ENCODE measurements at places on chromosomes 4 and X.

GRCh38 chr4:47104986-47105385 is 73.6 kb downstream of the GABRB1 start:
- no peak for DNase-seq

- no peak for DNase-seq
Observed at GRCh38 chr4:120918788-120919187, 3.7 kb downstream of the PRDM5 start.

GRCh38 chr4:986428-986878 is 391 bp upstream of the IDUA start:
- DNase-seq = no peak

DNA sequence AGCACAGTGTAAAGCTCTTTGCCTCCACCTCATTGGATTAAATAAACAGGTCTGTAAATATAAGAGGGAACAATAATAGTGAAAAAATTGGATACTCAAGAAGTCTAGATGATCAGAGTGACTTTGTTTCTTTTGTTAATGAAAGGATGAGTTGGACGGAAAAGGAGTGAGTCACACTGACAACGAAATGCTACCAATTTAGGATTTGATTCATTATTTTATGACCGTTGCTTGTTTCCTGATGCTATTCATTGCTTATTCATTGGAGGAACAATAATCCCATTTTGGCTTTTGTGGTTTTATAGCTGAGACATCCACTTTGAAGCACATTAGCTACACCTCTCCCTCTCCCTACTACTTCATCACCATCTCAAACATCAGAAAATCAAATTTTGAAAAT is 74.4 kb upstream of the DYNLT3 start:
- no peak for DNase-seq

GRCh38 chr4:54516556-54517215 is 141.1 kb upstream of the KIT start:
- no peak for DNase-seq

- no peak for DNase-seq
Observed at GRCh38 chr4:75169020-75169419, 236.1 kb downstream of the PARM1 start.

GRCh38 chr4:88939697-88940096 is 117.3 kb downstream of the FAM13A start:
- DNase-seq = no peak

- no peak for DNase-seq
Observed at GRCh38 chrX:13411496-13412207, 91.8 kb upstream of the ATXN3L start.

DNA sequence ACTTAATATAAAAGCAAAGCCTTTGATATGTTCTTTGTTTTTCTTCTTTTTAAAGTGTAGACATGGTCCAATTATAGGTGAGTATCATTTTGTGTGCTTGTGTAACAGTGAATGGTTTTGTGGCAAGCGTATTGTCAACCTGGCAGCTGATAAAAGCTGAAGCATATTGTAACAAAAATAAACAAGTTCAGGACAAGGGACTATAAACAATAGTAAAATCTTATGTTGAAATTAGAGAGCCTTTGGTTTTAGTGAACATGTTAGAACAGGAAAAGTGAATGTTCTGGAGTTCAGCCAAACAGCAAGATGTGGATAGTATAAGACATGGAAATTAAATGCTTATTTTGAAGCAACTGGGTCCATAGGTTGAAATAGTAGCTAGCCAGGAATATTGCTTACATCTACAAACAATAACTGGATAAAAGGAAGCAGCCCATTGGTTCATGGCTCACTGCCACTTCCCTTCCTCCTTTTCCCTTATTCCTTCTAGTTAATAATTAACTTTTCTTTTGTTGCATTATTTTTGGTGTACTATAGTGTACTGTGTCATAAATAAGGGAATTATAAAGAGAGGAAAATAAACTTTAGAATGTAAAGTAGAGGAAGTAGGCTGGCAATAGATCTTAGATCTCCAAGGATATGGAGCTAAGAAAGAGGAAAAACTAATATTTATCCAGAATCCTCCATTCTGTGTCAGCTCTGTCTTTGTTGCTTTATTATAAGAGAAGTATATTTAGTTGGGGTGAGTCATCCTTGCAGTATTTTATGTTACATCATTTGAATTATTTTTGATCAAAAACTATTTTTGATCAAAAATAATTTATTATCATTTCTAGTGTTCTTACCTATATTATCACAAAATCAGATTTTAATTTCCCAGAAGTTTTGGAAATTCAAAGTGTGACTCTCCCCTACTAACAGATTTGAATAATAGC is 65.6 kb downstream of the MRPL1 start:
- no peak for DNase-seq

DNA sequence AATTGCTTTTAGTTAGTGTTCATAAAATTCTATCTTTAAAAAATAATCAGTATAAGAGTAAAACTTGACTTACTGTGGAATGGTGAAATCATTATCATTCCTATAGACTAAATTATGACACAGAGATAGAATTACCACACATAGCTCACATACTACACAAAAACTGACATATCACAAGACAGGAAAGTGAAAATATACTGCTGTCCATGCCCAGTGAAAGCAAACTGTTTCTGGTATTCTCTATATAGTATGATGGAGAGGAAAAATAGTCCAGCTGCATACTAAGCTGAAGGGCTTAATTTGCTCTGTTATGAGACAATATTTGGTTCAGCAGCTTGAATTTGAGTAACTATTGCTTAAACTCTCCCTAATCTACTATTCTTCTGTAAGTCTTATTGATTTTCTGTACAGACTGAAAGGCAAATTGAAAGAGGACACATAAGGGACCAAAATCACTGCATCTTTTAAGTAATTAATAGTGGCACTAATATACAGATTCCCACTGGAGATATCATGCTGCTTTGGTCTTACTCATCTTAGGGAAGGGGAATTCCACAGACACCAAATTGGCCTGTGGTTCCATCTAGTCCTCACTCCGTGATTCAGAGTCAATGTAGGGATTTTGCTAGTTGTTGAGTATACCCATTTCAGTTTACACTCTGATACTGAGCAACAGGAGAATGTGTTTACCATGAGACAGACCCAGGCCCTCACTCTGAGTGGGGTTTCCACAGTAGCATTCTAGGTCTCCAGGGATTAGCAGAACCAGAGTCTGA is 47.4 kb upstream of the AGA start:
- no peak for DNase-seq

DNA sequence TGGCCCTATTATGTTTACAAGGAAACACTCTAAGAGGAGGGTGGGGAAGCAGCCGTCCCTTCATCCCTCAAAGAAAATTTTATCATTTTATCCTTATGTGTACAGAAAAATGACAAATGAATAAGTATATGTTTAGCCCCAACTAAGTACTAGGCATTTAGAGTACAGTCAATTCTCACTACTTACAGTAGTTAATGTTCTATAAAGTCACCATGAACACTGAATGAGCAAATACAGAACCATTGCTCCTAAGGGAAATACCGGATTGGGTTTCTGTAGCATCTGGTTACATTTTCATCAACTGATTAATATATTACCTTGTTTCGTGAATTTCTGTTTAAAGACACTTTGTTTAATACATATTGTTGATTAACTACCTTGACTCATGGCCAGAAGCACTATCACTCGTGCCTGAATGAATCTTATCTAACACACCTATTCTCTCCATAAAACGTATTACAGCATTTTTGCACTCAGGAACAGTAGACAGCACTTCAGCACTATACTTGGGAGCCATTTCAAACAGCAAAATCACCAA is 109.3 kb downstream of the ASB9 start:
- DNase-seq = no peak

- DNase-seq = no peak
Observed at GRCh38 chr4:116590648-116591047, 494.7 kb downstream of the TRAM1L1 start.

DNA sequence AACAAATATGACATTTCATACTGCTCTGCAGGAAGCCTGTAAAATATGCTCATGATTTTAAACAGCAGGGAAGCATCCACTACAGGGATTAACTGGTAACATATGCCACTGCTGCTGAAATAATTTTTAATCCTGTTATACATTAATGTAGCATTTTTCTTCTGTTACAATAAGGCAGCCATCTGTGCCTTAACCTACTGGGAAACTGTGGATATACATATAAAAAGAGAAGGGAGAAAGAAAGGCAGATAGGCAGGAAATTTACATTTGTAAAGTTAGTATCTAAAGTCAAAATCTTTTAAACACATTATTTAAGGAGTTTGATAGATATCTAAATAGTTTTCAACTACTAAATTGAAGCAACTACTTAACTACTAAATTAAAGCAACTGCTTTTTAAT is 514.6 kb upstream of the KLHL4 start:
- no peak for DNase-seq

- no peak for DNase-seq
Observed at GRCh38 chrX:9926002-9926401, 41.2 kb upstream of the CLDN34 start.

DNA sequence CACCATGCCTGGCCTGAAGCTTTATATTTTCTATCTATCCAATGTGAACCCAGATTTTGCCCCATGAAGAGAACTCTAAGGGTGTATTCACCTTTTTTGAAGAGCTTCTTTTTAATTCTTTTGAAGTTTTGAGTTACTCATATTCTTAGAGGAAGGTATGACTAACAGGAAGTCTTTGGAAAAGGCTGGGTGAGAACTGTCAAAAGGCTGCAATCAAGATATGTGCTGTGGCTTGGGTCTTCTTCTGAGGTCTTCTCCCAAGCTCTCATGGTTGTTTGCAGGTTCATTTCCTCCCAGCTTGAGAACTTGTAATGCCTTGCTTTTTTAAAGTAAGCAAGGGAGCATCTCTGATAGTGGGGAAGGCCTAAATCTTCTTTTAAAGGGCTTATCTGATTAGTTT is 3.1 kb upstream of the C4orf17 start:
- no peak for DNase-seq

DNA sequence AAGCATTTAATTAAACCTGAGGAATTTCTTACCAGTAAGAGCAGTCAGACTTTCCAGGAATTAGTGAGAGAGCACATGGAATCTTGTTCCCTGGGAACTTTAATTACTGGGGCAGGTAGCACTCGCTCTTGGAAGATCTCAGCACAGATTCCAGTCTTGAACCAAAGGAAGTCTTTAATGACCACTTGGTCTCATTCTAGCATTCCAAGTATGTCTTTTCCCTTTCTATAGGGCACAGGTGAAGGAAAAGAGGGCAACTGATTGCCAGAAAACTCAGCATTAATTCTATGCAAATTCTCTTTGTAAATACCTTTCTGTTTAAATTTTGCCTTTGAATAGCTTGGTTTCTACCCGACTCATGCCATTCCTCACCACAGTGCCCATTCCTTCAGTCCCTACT is 236.6 kb downstream of the LDB2 start:
- DNase-seq = no peak

DNA sequence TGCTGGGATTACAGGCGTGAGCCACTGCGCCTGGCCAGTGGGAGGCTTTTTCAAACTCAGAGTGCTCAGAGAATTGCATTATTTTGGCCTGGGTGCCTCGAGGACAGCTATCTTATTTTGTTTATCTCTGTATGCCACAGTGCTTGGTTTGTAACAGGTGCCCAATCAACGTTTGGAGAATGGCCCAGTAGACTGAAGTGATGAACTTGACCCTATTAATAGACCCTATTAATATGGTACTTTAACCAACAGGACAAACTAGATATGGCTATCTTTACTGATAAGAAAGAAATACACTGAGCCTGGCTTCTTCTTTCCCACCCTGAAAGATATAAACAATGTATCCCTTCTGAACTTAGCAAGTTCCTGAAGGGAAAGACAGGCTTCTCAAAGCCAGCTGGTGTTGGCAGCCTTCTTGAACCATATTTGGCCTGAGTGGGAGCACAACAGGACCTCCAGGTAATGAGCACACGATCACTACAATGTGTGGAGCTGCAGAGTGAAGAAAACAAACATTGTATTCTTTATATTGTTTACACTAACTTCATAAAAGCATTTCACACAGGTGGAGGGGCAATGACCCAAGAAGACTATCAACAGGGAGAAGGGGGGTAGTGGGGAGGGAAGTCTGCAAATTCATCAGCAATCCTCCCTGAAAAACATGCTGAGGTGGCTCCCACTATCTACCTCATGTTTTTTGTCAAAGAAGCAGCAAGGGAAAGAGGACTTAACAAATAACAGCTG is 41.7 kb downstream of the PRPS1 start:
- DNase-seq = no peak

- DNase-seq = no peak
Observed at GRCh38 chrX:23505531-23506303, 161.6 kb upstream of the PRDX4 start.

GRCh38 chr4:43512253-43512652 is 619.7 kb downstream of the GRXCR1 start:
- DNase-seq = no peak

- no peak for DNase-seq
Observed at GRCh38 chr4:155658681-155659064, 8.0 kb upstream of the GUCY1A1 start.

DNA sequence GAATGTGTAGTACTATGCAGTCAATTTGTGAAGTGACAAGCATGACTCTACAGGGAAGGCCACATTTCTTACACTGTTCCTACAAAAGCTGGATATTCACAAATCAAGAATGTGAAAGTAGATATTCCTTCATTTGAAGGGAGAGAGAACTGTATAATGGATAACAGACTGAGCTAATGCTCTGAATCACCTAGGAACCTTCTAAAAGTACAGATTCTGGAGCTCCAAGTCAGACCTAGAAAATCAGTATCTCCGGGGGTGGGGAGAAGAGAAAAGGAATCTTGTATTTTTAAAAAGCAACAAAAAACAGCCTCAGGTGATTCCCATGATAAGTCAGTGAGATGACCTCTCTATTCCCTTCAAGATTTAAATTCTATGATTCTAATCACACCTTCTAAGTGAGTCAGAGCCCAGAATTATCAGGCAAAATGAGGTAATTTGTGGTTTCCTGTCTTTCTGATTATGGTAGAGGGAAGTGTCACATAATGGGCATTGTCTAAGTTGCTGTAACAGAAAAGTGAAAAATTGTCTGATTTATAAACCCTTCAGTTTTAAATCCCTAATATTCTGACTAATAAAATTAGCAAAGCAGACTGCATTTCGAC is 80.9 kb downstream of the IL21 start:
- no peak for DNase-seq

GRCh38 chr4:113689394-113689793 is 72.1 kb downstream of the CAMK2D start:
- DNase-seq = no peak

- DNase-seq = no peak
Observed at GRCh38 chrX:126550816-126551215, 1.8 kb downstream of the DCAF12L1 start.

DNA sequence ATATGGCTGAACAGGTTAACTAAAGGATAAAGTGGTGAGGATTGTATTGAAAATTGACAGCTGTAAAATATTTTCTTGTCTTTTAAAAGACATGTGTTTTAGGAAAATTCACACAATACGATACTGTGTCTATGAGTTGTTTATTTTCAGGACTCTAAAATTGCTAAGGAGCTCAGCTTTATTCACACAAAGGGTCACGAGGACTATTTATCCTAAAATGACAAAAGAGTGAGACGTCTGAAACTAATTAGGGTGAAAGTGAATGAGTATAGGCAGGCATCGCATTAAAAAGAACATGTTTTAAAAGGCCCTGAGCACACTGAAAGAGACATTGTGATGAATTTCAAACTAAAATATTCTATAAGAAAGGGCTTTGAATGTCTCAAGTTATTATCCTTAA is 304.7 kb downstream of the SH2D1A start:
- DNase-seq = no peak

GRCh38 chr4:121340247-121340646 is 40.6 kb downstream of the QRFPR start:
- no peak for DNase-seq

GRCh38 chrX:17292111-17292527 is 82.9 kb upstream of the NHS start:
- no peak for DNase-seq
